Stimulated activated CD4-positive, alpha-beta T cell treated with anti-CD3 and anti-CD28 coated beads, Interleukin-1b, Interleukin-23, amount 100 ng/mL, for 1 hour (primary cell): ENCODE measurements at places on chromosomes 7 and 10.

GRCh38 chr10:77474386-77474785, 163.2 kb downstream of the KCNMA1 start:
- no peak for DNase-seq

DNA sequence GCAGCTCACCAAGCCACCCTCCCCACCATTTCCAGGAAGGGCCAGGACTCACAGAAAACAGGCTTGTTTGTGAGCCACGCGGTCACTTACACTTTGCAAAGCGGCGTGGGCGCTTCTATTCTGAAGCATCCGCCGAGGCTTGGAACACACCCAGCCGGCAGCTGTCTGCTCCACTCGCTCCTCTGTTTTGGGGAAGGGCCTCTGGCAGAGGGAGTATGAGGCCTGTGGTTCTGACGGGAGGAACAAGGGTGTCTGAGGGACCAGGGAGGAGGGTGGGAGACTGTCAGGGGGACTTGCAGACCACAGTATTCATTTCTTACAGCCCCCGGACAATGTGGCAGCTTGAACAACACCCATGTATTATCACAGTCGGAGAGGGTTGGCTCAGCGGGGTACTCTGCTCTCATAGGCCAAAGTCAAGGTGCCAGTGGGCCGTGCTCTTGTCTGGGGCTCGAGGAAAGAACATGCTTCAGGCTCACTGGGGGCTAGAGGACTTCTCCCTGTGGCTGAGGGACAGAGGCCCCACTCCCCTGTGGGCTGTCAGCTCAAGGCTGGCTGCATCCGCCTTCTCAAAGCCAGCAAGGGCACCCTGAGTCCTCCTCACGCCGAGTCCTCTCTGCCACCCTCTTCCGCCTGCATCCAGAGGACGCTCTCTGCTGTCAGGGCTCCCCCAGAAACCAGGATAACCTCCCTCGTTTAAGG, 60.4 kb upstream of the FAM20C start:
- no peak for DNase-seq

DNA sequence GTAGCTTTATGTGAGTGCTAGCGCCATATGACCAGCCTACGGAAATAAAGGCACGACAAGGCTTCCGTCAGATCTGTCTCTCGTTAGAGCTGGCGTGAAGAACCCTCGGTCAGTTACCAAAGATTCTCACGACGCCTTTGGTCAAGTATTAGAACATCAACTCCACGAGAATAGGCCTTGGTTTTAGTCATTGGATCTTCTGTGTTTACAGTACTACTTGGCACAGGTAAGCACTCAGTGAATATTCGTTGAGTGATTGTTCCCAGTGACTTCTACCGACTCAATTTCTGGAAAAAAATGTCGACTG, 316 bp downstream of the RBM48 start:
- no peak for DNase-seq

GRCh38 chr7:14115701-14116100, 126.2 kb upstream of the ETV1 start:
- DNase-seq, result no peak

- no peak for DNase-seq
Observed at GRCh38 chr7:134440067-134440466, 18.8 kb downstream of the AKR1B1 start.

DNA sequence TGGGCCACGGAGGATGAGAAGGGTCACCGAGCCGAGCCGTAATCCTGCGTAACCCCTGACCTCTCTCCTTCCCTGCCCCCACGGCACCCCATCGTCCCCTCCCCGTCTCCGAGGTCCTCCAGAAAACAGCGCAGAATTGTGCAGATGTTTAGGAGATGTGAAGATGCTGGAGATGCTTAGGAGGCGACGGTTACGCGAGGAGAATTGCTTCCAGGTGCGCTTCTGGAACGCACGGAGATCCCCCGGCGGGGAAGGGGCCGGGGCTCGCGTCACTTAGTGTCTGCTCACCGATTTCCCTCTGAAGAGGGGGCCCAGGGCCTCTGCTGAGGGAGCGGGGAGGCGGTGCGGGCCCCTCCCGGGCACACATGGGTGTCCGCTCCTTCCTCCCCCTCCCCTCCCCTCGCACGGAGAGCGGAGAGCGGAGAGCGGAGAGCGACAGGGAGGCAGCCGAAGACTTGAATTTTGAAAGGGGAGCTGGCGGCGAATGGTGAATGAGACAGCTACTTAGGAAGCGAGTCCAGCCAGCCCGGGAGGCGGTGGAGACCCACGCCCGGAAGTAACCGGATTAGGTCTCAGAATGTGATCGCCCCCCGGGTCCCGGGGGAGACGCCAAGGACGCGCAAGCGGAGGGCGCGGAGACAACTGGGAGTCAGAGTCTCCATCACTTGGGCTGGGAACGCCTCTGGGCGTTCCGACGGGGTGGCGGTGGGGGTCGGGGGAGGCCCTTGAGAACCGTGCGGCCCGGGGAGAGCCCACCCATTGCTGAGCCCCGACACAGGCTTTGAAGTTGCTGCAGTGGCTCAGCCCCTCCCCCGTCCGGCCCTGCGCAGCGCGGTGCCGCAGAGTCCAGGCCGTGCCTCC, 8.7 kb upstream of the EN2 start:
- no peak for DNase-seq
